ENCODE measurements at places on chromosomes 5 and 9.
A peak's percentile ranks its signal among the peaks of the same experiment; 100 is the strongest.

- DNase-seq, result peak; percentile 14
Measured at GRCh38 chr9:68530618-68531017, 10.1 kb downstream of the TMEM252 start.

DNA sequence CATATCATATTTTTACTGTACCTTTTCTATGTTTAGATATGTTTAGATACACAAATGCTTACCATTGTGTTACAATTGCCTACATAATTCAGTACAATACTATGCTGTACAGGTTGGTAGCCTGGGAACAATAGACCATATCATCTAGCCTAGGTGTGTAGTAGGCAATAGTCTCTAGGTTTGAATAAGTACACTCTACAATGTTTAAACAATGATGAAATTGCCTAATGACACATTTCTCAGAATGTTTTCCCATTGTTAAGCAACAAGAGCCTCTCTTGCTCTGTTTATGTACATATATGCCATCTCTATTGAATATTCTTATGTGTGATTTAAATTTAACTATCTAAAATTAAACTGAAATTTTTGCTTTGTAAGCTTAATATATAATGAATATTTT is 209.6 kb upstream of the ST8SIA4 start:
- peak; percentile 11 for DNase-seq

DNA sequence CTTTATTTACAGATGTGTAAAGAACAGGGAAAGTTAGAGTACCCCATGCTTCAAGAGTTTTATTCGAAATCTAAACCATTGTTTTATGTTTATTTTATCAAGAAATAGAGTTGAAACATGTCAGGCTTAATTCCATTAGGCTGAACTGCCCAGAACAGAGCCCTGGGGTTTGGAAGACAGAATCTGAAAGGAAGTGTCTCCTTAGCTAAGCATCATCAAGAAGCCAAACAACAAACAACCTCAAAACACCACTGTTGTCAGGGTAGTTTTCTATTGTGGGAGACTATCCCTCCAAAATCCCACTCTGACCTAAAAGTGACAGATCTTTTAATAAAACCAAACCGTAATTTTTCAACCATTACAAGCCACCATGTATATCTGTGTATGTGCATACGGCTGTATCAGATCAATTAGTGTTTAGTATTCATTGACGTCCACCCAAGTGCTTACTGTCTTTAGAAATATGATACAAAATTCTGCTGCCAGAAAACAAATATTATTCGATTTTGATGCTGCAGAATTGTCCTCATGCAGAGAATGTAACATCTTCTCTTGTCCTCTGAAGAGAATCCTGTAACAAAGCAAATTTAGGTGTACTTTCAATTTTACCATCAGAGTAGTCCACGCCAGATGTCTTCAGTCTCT is 271.9 kb upstream of the TMEM161B start:
- no peak for DNase-seq

DNA sequence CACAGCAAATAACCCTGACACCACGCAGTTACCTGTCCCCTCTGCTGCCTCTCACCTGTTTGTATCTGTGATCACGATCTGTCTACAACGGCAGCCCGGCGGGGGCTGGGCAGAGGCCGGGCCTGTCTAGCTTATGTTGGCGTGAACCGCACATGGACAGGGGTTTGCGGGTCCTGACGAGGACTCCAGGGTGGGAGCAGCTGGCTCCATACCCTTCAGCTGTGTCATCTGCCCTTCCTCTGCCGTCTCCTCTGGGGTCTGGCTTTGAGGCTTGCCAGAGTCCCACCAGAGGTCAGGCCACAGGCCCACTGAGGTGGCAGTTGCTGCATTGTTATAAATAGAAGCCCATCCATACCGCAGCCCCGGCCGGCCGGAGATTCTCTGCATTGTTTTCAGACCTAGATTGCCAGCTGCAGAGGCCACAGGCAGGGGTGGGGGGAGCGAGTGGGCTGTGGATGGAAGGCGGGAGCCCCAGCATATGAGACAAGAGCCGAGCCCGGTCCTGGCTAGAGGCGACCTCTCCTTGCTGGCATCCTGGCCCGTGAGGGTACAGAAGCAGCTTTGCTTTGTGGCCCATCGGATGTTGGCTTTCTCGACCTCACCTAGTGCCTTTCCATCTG is 37.8 kb downstream of the FAM78A start:
- peak; percentile 32 for DNase-seq

GRCh38 chr5:84384604-84385575 is at the start of gene EDIL3:
EDIL3 (minus strand) TSS chr5:84384880; CDS start chr5:84384374, 506 bp downstream.
- peak; percentile 40 for DNase-seq

DNA sequence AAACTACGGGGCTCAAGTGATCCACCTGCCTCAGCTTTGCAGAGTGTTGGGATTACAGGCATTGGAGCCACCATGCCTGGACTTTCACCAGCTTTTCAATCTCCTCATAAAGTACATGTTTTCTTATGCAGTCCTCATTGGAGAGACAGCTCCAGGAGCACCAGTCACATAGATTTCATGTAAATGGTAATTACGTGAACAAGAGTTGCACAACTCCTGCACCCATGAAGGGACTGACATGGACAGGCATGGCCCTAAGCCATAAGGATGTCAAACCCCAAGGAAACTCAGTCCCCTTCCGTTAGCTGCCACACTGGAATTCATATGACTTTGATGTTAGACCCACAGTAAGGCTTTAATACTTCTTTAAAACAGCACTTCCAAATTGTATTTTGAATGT is 7.6 kb upstream of the ADGRV1 start:
- no peak for DNase-seq

- no peak for DNase-seq
Measured at GRCh38 chr9:98900244-98900643, 43.5 kb upstream of the COL15A1 start.

DNA sequence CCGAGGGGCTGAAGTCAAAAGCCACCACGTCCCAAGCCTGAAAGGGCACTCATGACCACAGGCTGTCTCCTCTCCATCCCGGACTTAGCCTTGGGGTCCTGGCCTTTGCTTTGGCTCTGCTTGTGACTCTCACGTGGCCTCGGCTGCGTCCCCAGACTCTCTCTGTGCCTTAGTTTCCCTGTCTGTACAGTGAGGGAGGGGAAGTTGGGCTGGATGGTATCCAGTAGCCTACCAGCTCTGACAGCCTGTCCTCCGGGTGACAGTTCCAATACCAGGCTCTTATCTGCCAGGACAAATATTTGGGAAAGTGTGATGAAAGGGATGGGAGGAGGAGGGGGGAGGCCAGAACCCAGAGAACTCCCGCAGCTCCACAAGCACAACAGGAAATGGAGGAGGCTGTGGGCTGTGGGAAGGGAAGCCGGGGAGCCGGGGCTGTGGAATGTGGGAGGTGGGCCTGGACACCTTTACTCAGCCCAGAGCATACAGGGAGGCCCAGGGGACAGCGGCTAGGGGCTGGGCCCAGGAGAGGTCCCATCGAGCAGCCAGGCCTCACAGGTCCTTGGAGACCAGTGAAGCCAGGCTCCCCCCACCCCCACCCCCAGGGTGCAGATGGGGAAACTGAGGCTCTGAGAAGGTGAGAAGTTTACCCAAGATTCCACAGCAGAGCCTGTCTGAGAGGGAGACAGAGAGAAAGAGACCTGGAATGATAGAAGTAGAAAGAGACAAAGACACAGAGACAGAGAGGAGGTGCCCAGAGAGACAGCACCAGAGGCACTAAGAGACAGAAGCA is 18.3 kb downstream of the PDGFRB start:
- no peak for DNase-seq

DNA sequence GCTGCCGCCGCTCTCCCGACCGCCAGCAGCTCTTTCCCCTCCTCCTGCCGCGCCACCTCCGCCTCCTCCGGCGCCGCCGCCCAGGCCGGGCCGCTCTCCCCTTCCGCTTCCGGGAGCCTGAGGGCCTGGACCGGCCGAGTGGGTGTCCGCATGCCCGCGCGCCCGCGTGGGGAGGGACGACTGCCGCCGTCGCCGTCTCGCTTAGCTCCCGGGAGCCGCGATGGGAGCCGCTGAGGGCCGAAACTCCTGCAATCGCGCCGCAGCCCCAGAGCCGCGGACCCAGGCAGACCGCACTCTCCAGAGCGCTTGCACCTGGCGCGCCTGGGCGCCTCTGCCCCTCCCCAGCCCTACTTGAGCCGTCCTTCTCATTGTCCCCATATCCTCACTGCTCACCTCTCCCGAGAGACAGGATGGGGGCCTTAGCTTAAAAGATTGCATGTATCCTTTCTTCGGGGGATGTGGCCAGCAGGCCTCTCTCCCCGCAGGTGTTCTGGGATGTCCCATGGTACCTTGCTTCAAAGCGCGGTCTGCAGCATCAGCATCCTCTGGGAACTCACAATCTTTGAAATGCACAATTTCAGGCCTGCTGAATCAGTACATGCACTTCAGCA is at the start of gene ZDHHC21:
Gene ZDHHC21 (minus strand): TSS at position 182 of the 611 bp plus-strand sequence. CDS start 19,092 bp downstream, outside the sequence.
- DNase-seq, result peak; percentile 74

GRCh38 chr5:58491216-58491892 is at the start of gene GAPT:
GAPT (plus strand) TSS chr5:58491435; CDS start chr5:58494537, 3,102 bp downstream.
- DNase-seq, result no peak

- DNase-seq, result no peak
Measured at GRCh38 chr9:112339886-112340285, 6.5 kb upstream of the PTBP3 start.

DNA sequence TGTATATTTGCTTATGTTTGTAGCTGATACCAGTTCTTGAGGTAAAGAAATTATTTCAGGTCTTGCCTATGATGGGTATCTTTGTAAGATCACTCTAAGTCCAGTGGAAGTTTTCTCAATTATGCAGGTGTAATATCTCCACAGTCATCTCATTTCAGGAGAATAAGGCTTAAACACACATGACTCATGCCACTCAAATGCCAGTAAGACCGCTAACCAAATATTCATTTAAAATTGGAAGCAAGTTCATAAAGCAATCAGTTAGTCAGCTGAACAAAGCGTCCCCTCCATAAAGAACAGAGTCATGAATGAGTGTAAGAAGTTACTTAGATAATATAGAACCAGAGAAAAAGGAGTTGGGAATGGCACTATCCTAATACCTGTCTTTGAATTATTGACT is 248.7 kb downstream of the LURAP1L start:
- DNase-seq, result no peak

DNA sequence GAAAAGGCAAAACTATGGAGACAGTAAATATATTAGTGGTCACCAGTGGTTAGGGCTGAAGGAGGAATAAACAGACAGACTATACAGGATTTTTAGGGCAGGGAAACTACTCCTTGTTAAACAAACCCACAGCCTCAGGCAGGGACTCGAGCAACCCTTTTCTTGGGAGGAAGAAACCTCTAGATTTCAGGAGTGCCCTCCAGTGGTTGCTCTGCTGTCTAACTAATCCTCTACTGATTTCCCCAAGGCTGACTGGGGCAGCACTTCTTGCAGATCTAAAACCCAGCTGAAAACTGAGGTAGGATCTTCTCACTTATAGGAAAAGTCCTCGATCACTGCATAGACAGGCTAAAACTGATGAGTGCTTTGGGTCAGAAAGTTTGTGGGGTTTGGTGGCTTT is 176.8 kb downstream of the ISOC1 start:
- DNase-seq, result no peak

GRCh38 chr5:77994943-77995342 is 218.8 kb upstream of the TBCA start:
- no peak for DNase-seq

DNA sequence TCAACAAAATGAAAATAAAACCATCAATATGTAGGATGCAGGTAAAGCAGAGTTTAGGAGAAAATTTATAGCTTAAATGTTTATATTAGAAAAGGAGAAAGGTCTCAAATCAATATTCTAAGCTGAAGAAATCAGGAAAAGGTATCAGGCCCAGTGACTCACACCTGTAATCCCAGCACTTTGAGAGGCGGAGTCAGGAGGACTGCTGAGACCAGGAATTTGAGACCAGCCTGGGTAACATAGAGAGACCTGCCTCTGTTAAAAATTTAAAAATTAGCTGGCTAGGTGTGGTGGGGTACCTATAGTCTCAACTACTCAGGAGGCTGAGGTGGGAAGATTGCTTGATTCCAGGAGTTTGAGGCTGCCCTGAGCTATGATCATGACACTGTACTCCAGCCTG is 32.2 kb downstream of the CCDC69 start:
- no peak for DNase-seq

- DNase-seq, result no peak
Measured at GRCh38 chr5:110050640-110051345, 361.1 kb downstream of the MAN2A1 start.

DNA sequence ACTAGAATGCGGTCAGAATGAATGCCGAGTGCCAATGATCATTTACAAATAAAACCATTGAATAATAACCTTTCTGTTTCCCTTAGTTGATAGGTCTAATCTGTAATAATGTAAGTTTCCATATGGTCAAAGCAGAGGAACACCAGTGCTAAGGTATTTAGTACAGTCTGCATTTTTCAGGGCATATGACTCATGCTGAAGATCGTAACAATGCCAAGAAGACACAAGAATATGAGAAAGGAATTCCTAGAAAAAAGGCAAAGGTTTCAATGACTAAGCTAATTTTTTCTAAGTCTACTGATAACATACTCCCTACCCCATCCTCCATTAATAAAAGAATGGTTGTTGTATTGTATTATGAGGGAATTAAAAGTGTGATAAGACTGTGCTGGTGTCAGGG is 2.8 kb downstream of the OR1L8 start:
- DNase-seq, result no peak

GRCh38 chr5:135810188-135810943 is 24.1 kb upstream of the SLC25A48 start:
- no peak for DNase-seq

GRCh38 chr5:107373549-107374263 is 297.0 kb downstream of the EFNA5 start:
- no peak for DNase-seq

- no peak for DNase-seq
Measured at GRCh38 chr5:2861605-2862004, 110.1 kb upstream of the IRX2 start.

DNA sequence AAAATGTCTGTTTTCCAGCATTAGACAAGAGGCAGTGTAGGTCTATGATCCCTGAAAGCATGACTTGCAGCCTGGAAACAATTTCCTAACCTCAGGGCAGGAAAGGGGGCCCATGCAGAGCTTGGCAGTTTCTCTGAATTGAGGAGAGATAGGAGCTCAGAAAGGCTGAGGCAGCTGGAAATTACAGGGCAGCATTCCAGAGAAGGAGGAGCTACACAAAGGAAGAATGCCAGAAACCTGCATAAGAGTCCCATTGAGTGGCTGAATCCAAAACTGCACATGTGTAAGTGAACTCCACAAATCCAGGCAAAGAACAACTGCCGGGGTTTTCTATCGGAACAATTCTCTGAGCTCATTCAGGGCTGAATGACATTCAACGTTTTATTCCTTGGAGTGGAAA is 346.8 kb downstream of the PIK3R1 start:
- DNase-seq, result no peak

GRCh38 chr5:108726446-108727235 is 21.1 kb upstream of the FER start:
- DNase-seq, result no peak

GRCh38 chr5:56963246-56963645 is 11.3 kb upstream of the MIER3 start:
- no peak for DNase-seq
